ENCODE measurements at places on chromosomes 1 and 21.

DNA sequence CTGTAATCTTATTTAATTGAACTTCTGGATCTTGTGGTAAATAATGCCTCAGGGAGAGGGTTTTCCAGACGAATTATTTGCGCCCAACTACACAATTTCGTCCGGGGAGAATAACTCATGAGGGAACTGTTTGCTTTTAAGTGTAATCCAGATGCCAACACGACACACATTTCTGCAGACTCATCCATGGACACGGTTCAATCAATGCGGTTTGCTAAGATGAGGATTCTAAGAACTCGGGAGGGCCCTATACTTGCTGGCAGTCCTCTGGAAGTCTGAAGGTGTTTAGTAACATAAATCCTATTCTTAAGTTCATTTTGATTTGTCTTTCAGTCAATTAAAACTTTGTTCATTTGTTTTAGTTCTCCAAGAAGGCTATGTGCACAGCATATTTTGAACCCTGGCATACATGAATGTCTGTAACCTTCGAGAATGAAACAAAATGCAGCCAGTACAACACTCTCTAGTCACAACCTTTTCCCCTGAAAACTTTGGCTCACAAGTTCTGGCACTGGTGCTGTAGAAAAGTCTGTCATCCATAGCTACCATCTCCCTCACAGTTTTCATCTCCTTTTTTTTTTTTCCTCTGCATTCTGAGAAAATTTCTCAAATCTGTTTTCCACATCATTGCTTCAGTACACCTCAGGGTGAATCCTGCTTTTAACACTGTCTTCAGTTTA lies 38.8 kb downstream of the DIPK1A start:
- no peak for DNase-seq

GRCh38 chr1:241666419-241666818 lies 14.3 kb downstream of the WDR64 start:
- DNase-seq: no peak

DNA sequence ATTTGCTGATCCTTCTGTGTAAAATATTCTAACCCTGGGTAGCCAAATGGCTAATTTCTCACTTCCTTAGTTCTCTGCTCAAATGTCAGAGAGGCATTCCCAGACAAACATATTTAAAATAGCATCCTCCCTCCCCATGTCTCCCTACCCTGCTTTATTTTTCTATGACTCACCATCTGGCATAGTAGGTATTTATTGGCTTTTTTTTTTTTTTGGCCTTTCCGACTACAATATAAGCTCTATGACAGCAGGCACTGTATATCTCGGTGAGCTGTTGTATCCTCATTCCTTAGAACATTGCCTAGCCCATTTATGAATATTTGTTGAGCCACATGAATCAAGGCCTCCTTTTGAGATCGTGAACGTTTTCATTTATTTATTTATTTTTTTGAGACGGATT lies 1.5 kb upstream of the NEK7 start:
- no peak for DNase-seq

DNA sequence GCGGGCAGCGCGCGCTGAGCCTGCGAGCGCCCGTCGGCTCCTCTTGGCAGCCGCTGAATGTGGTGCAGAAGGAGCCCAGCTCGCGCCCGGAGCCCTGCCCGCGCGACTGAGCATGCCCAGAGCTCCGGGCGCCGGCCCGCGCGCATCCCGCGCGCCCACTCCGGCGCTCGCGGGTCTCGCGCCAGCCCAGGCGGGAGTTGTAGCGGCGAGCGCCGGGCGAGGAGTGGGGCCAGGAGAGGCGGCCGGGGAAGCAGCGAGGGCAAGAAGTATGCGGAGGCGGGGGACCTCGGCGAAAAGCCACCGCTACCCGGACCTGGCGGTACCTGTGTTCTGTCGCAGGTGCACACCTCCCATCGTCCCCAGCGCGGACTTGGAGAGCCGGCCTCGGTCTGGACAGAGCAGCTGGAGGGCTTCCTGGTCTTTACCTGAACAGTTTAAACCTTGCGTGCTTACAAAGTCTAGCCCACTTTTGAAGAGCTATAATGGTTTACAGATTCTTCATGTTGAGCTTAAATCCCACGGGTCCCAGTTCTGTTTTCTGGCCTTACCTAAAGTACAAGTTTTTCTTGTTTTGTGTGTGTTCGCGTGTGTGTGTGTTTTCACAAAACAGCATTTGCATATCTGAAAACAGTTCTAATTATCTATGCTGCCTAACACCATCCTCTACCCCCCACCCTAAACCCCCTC lies at the start of gene DDAH1:
Gene DDAH1, minus strand, starts transcription at position 61 of the 687 bp plus-strand sequence. CDS start 114 bp downstream, outside the sequence.
- DNase-seq: no peak

DNA sequence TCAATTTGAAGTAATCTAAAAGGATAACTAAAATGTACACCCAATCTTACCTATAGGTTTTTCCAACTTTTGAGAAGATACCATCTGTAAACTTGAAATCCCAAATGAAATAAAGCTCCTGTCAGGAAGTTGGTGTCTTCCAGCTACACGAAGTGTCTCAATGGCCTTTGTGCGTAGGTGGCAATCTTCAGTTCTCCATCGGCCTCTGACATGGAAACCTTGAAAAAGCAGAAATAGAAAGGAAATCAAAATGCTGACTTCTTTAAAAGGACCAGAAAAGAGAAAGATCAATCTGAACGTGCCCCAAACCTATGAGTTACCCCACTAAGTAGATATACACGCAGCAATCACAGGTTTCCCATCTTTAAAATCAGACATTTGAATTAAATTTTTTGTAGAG lies 10.0 kb downstream of the MKNK1 start:
- no peak for DNase-seq

GRCh38 chr1:78274814-78275213 lies 216.0 kb upstream of the PTGFR start:
- no peak for DNase-seq

DNA sequence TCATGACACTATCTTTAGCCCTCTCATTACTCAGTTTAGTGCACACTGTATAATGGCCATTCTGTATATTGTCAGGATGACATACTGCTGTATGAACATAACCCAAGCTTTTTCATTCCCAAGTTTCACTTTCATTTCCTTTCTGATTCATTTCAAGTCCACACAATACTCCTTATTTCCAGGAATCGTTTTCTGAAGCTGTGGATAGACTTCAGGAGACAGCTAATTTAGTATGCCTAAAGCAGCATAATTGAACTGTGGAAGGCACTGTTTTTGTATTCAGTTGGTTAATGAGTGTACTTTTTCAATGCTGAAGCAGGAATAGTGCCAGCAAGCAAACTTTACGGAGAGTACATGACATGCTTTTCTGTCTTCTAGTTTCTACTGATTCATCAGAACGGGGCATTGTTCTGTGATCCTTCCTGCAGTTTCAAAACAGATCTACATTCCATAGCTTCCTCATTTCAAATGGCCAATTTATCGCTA lies 578.5 kb upstream of the ZP4 start:
- DNase-seq: no peak

DNA sequence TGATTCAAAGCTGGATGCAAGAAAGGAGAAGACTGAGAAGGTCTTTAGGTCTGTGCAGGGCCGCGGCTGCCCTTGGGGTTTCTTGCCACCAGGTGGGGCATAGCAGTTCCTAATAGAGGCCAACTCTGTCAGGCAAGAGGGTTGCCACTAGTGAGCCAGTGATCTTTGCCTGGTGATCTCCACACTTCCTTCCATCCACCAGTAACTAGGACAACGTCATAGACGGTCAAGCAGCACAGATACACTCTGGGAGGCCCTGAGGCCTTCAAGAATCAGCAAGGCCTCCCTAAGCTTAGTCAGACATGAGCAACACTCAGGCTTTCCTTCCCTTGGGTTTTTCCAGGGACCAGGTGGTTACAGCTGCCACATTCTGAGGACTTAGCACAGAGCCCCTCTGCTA lies 32.9 kb upstream of the ATP2B4 start:
- peak; percentile 58 for DNase-seq

DNA sequence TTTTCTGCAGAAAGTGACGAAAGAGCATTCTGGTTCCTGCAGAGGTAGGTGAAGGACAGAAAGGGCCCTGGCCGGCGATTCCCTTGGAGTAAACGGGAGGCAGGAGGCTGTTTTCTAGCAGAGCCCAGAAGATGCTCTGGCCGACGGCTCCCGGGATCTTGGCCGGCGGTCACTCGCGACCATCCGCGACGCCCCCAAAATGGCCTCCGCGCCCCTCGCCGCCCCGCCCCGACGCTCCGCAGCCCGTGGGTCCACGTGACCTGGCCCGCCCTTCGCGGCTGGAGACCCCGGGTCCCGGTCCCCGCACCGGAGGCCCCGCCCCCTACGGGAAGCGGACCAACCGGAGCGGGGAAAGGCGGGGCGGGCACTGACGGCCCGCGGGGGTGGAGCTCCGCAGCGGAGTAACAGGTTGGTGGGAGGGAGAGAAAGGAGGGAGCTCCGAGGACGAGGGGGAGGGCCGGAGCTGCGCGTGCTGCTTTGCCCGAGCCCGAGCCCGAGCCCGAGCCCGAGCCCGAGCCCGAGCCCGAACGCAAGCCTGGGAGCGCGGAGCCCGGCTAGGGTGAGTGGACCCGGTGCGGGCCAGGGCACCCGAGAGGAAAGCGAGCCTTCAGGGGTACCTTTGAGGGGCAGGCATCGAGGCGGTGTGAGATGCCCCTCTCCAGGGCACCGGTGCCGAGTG lies at the start of gene CGN:
Gene CGN, plus strand, starts transcription at position 431 of the 679 bp plus-strand sequence. CDS start 7,133 bp downstream, outside the sequence.
- peak; percentile 85 for DNase-seq

DNA sequence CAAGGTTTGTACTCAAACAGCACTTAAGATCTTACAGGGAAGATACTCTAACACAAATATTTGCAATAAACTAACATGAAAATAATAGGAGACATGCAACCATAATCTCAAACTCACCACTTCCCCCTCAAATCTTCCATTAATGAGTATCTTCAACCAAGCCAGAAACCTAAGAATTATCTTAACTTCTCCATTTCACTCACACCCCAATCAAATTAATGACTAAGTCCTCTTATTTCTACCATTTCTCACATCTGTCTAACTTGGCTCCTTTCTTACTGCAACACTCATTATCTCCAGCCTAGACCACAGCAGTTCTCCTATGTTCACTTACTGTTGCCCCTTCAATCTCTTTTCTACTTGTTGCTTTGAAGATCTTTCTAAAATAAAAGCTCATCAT lies 10.4 kb downstream of the RBBP5 start:
- no peak for DNase-seq

DNA sequence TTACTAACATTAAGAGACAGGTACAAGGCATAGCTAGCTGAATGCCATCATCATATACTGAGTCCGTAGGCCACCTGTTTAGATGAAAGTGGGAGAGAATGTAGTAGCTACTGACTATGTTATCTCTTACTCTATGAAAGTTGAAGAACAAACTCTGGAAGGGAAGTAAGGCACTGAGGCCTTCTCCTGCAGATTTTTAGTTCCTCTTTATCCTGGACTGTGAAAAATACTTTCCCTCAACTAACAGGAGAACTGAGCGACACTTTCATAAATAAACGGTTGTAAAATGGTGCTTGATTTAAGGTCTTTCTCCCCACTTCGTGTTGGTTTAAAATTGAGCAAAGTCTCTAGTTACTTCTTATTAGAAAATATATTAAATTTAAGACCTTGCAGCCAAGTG lies 101.9 kb downstream of the FNBP1L start:
- DNase-seq: no peak

DNA sequence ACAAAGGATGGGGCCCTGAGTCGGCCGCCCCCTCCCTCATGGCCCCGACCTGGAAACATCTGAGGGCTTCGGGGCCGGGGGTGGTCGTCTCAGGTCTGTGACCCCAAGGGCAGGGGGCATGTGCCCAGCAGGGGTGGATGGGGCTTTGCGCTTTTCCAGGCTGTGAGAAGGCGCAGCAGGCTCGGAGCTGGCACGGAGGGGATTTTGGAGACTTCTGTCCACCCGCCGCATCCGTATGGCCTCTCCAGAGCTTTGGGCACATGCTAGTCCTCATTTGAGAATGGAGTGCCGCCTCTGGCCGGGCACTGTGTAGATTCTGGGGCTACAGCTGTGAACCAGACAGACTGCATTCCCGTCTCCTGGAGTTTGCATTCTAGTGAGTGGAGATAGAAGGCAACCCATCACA lies 66.1 kb upstream of the WNT4 start:
- no peak for DNase-seq

- no peak for DNase-seq
These were observed 70.8 kb upstream of the PRKACB start for GRCh38 chr1:84073266-84073665.

DNA sequence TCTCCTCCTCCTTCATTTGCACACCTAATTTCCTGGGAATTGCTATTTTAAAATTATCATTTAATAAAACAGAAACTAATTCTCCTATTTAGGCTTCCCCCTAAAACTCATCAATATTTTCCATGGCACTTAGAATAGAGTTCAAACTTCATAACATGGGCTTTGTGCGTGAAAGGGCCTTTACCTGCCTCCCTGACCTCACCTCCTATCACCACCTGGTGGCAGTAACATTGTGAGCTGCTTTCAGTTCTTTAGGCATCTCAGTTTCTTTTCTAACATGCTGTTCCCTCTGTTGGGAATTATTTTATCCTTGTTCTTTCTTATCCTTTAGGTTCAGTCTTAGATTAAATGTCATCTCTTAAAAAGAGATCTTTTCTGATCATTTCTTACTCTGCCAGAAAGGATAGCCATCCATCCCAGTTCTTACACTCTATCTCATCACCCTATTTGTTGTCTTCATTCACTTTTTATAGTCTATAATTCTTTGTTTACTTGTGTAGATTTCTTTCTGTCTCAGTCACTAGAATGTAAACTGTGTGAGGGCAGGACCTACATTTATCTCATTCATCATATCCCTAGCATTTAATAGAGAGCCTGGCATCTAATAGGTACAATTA lies 133.8 kb upstream of the KIAA1614 start:
- DNase-seq: peak; percentile 3

- no peak for DNase-seq
These were observed 24.8 kb downstream of the ATPAF1 start for GRCh38 chr1:46643368-46643775.

DNA sequence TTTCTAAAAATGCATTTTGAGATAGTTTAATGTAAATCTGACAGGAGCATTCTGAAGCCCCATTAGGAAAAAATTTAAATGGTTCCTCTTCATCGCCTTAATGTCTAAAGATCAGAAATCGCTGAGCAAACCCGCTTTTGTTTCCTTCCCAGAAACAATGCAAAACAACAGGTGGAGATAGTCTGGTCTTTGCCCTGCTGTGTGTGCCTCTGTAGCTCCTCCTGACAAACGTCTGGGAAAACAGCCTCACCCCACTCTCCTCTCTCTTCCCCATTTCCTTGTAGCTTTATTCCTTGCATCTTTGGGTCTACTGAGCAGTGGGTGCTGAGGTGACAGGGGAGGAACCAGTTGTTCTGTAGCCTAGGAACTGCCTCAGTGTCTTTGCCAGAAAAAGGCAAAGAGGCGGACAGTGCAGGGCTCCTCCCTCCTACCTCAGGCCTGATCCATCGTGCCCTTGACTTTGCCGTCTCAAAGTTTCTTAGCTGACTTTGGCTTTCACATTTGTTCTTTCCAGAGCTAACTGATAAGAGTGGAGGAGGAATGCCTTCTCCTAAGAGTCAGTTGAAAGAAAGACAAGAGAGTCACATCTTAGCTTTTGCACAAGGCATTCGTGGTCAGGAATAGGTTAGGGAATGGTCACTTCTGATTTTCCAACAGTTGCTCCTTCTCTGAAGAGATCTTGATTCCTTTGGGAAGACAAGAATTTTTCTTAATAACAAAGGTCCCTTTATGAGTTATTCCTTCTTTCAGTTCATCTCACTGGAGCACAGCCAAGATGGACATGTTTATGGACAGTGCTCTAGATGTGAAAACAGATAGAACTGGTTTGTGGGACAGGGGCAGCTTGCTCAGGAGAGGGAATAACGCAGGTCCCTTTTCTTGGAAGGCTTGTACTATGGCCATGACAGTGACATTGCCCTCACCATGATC lies 24.9 kb downstream of the SYT11 start:
- no peak for DNase-seq

Measured in stimulated activated CD4-positive, alpha-beta T cell treated with anti-CD3 and anti-CD28 coated beads, Interleukin-4, amount 100 ng/mL, for 24 hours (primary cell).